Prostate gland (tissue), 2 donors: ENCODE measurements at places on chromosomes 6 and 20.

- peak; percentile 22 for DNase-seq
Measured at GRCh38 chr6:46015119-46015968, at the start of gene CLIC5. Gene CLIC5, minus strand, starts transcription at chr6:46015860. Its CDS starts 318 bp downstream, at chr6:46015542.

DNA sequence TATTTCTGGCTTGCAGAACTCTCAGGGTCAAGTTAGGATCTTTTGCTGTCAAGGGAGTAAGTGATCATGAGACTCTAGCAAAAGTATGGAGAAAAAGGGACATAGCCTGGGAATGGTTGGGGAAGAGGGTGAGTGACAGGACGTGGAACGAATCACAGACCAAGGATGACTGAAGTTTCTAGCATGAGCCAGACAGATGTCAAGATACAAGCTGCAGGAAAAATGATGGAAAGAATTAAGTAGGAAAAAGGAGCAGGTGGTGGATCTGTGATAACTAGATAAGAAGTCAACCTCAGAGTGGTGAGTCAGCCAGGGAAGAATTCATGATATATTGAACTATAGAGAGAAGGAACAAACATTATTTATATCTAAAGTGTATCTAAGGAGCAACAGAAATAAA, 159.8 kb upstream of the SYNDIG1 start:
- no peak for DNase-seq

GRCh38 chr6:126957721-126958120, 160.8 kb upstream of the RSPO3 start:
- DNase-seq: no peak

DNA sequence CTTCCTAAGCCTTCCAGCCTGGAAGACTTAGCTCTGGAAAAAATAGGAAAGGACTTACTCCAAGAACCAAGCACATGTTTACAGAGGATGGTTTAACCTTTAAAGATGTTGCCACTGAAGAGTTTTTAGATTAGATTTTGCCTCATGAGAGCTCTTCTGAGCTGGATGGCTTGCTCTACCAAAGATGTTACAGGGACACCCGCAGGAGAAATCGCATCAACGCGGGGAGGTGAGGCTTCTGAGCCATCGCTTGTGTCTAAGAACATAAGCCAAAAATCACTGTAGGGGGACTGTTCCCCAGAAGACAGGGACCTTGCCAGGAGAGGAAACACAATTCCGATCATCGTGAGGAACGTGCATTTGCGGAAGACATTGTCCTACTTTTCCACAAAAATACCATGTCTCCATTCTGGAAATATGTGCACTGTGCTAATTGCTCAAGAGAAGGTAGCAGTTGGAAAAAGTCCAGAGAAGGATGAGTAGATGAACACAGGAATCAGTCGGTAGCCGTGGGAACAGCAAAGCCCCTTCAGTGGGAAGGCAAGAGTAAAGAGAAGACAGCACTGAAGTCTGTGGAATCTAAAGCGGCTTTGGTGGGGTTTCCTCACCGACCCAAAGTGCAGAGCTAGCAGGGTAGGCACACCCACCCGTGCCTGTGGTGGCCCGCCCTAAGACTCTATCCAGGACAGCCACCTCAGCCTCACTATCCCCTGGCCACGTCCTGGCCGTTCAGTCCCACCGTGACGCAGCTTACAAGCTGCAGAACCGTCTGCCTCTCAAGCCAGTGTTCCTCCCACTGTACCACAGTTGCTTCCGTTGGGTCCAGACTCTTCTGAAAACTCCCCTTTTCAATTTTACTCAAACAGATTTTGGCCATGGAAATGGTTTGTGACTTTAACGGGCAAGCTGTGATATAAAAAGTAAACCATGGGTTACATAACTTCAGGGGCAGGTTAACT, 334.8 kb downstream of the NRN1 start:
- DNase-seq: no peak

DNA sequence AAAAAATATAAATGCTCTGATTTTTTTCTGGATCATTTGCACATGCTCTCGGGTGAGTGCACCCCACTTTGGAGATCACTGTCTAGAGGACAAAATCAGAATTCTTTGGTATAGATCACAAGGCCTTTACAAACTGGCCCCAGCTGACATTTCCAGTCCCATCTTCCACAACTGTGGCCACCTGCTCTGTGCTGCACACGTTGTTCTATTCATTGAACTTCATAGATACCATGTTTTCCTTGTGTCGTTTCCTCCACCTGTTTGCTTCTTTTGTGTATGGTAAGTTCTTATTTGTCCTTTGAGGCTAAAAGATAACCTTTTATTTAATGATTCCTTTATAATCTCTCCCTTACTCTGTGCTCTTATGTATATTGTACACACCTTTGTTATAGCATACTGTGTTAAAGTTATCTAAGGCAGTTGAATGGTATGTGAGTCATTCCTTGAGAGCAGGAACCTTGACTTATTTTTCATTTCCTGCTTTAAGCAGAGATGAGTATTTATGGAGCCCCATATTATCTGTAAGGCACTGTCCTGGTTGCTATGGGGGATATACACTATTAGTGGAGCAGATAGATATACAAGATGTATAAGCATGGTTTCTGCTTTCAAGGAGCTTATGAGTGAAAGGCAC, 12.0 kb upstream of the SLC17A5 start:
- DNase-seq: no peak

GRCh38 chr6:14306151-14306906, 188.8 kb downstream of the CD83 start:
- DNase-seq: no peak
